ENCODE measurements at places on chromosomes 2 and 18.

GRCh38 chr2:232576995-232577394 lies 26.5 kb downstream of the EIF4E2 start:
- no peak for DNase-seq

- no peak for DNase-seq
Measured at GRCh38 chr2:176892676-176893226, 319.8 kb upstream of the HNRNPA3 start.

- no peak for DNase-seq
Measured at GRCh38 chr2:144937910-144938709, 418.2 kb upstream of the ZEB2 start.

DNA sequence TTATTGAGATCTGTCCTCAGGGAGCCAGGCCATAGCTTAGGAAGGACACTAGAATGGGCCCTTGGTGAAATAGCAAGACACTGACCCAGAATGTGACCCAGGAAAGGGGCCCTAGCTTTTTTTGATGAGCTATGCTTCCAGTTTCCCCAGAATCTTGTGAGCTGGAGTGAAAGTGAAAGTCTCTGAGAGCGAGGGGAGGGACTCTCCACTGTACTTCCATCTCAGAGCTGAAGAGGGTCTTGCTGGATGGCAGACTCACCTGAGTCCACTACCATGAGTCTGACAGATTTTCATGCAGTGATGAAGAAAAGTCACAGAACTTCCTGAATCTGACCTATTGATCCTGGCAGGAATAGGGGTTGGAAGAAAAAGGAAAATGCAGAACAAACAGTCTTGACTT lies 3.1 kb downstream of the ARHGAP25 start:
- DNase-seq: no peak

DNA sequence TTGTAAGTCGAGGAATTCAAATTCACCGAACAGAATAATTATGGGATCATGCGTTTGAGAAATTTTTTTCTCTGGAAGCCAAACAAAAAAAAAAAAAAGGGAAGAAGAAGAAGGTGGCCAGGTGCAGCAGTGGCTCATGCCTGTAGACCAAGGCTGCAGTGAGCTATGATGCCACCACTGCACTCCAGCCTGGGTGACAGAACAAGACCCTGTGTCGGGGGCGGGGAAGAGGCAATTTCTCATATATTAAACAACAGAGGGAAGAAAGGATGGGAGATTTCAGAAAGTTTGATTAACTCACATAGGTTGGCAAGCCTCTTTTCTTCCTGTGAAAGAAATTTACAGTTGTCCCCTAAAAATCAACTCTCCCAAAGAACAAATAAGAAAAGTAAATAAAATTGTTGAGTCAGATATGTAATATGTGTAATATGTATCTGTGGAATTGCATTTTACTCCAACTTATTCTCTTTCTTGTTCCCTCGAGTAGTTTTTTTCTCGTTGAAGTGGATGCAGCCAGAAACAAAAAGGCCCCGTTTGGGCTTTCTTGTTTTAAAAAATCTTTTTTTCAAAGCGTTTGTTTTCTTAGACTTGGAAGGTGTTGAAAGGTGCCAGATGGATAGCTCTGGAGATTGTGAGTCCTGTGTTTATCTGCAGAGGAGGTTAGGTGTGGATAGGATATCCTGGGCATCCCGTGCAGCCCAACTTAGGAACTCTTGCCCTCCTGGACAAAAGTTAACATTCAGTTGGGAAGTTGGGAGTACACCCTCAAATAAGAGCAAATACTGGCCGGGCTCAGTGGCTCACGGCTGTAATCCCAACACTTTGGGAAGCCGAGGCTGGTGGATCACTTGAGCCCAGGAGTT lies 25.4 kb upstream of the FMNL2 start:
- no peak for DNase-seq

DNA sequence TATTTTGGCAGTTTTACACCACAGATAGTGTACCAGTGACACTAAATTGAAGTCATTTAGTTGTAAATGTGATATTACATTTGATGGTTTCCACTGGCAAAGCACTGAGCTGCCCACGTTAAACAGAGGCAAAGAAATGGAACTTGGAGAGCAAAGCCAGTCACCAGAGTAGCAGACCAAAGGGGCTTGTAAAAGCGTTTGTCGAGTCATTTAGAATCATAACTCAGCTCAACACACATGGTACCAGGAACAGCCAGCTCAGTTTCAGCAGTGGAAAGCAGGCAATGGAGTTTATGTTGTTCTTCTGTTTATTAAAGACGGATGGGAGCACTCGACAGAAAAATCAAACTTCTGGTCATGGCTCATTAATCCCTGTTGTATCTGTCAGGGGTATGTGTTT lies 91.2 kb downstream of the POU3F3 start:
- DNase-seq: no peak

GRCh38 chr2:200746301-200746700 lies 65.4 kb upstream of the BZW1 start:
- DNase-seq: no peak

DNA sequence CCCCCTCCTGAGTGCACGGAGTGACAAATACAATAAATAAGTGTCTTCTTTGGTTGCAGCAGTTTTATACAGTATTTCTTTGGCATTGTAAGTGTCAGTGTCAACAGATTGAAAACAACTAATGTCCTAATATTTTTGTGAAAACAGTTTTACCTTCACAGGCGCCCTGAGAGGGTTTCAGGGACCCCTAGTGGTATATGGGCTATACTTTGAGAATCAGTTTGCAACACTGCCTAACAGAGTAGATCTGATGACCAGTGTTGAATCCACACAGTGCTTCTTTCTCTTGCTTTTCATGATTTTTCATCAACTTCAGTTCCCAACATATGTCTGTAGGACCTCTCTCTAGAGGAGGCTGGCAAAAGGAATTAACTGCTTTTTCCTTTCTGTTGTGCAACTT lies 162.2 kb downstream of the PRPF40A start:
- DNase-seq: no peak

DNA sequence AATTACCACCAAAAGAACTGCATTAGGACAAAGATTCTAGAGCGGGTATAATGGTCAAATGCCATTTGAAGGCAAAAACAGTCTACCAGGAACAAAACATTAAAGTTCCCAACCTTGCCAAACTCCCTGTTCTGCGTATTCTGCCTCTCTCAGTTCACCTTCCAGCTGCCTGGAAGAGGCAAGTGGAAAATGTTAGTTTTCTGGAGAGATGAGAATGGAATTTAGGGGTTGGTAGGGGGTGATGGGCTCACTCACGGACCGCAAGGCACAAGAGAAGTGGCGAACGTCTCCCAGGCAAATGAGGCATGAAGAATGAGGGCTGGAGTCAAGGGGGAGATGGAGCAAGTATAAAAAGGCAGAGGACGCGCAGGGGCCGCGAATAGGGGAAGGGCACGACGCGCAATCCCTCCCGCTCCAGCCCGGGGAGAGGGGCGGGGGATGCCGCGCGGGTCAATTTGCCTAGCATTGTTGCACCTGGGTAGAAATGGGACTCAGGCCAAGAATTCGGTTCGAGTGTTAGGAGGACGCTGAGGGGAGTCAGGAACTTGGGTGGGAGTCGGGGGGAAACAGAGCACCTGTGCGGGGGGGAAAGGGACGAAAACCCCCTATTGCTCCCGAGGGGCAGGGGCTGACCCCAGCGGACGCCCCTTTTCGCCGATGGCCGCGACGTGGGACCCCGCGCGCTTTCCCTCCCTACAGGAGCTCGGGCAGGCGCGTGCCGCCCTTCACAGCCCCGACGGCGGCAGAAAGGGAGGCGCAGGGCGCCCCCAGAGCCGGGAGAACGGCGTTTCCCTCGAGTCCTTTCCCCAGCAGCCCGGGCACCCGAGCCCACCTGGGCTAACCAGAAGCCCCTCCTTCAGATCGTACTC lies 573 bp downstream of the PAIP2B start:
- peak; percentile 31 for DNase-seq

DNA sequence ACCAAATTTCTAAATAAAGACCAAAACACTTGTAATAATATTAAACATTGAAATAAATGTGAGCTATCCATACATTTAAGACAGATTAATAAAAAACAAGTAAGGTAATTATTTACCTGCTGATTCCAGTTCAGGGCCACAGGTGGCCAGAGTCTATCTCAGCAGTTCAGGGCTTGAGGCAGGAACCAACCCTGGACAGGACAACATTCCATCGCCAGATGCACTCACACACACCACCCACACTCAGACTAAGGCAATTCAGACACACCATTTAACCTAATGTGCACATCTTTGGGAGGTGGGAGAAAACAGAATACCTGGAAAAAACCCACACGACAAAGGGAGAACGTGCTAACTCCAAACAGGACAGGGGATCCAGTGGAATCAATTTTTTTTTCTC lies 14.1 kb upstream of the WDSUB1 start:
- peak; percentile 6 for DNase-seq

DNA sequence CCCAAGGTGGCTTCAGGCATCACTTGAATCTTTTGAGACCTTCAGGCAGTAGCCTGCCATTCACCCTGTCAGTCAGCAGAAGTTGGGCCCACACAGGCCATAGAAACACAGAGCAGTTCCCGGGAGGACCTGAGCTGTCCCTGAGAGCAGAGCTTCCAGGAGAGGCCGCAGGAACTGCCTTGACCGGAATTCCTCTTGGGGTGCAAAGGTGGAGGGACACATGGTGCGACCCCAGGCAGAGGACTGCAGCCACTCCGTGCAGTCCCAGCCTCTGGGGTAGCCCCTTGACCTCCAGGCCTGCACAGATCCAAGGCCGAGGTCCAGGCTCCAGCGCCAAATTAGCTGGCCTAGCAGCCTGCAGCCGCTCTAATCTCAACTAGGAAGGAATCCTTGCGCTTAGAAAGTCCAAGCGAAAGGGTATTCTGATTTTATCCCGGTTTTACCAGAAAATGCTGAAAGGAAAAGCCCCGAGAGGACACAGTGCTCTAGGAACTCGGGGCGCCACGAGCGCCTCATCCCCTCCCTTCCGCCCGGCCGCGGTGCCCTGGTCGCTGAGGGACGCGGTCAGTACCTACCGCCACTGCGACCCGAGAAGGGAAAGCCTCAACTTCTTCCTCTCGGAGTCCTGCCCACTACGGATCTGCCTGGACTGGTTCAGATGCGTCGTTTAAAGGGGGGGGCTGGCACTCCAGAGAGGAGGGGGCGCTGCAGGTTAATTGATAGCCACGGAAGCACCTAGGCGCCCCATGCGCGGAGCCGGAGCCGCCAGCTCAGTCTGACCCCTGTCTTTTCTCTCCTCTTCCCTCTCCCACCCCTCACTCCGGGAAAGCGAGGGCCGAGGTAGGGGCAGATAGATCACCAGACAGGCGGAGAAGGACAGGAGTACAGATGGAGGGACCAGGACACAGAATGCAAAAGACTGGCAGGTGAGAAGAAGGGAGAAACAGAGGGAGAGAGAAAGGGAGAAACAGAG lies 5.4 kb downstream of the SIX2 start:
- no peak for DNase-seq

DNA sequence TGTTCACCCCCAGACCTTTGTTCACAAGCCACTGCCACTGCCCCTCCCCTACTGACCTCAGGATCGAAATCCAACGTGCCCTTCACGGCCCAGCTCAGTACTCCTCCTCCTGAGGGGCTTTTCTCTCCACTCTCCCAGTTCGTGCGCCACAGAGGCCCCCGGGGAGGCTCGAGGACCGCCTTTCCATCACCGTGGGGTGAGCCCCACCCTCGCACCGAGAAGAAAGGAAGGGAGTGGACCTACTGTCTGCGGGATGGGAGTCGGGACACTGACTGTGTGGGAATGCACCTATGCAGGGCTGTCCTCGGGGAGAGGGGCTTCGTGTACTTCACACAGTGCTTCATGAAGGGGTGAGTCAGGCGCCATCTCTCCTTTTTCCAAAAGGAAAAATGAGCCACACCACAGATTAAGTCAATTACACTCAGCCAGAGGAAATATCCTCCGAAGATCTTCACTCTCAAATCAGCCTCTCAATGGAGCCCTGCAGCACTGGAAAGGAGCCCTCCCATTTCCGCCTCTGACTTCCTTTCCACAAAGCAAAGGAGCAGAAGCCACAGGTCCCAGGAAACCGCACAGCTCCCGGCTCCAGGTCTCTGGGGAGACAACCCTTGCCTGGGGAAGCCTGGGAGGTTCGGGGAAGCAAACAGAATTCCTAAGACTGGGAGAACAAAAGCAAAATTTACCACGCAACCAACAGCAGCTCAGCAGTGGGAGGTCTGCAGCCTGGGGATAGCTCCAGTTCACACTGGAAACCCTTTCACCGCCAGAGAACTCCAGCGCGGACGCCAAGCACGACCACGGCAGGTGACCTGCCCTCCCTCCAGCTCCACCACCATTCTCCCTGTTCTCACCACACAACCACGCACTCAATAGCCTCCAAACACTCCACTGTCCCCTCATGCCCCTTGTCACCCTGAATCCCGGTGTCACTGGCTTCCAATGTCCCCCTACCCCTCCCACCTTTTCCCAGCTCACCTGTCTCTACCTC lies 21.6 kb downstream of the ADCY3 start:
- no peak for DNase-seq

DNA sequence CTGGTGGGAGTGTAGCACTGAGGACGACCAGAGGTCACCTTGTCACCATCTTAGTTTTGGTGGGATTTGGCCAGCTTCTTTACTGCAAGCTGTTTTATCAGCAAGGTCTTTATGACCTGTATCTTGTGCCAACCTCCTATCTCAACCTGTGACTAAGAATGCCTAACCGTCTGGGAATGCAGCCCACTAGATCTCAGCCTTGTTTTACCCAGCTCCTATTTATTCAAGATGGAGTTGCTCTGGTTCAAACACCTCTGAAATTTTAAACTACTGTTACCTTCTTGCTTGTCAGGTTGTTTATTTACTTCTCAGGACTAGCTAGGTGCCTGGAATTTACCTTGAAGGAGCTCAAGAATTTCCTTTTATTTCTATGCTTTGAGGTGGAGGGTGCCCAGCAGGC lies 9.5 kb upstream of the KCNG3 start:
- no peak for DNase-seq

GRCh38 chr2:119694845-119695521 lies 16.0 kb downstream of the TMEM177 start:
- DNase-seq: no peak

DNA sequence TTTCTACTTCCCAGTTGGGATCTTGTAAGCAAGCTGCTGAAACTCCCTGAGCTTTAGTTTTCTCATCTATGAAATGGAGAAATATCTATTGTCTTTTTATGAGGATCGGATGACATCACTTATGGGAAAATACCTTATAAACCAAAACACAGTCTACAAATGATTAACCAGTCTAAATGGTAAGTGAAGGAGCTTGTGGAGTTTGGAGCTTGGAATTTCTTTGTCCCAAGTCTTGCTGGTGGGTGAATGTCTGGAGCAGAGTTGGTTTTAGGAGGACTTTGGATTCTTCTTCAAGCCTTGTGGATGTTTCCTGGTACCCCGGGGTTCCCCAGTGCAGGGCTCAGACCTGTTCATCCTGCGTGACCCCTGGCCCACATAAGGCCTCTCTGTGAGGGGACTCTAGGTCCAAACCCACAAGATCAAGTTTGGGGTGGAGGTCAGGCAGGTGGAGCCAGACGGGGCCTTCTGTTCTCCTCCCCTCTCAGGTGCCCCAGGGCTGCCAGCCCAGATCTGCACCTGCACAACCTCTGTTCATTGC lies 43.2 kb downstream of the FOSL2 start:
- no peak for DNase-seq

Data from T47D (cell line).